ENCODE measurements at places on chromosomes 12 and 14.

- DNase-seq = no peak
These were observed 91.3 kb downstream of the DAD1 start for GRCh38 chr14:22497671-22498093.

- no peak for DNase-seq
These were observed 5.1 kb downstream of the INF2 start for GRCh38 chr14:104694475-104694950.

GRCh38 chr12:14751986-14752385 is 51.3 kb downstream of the WBP11 start:
- DNase-seq = no peak

GRCh38 chr14:50845166-50845565 is 14.2 kb upstream of the NIN start:
- no peak for DNase-seq

DNA sequence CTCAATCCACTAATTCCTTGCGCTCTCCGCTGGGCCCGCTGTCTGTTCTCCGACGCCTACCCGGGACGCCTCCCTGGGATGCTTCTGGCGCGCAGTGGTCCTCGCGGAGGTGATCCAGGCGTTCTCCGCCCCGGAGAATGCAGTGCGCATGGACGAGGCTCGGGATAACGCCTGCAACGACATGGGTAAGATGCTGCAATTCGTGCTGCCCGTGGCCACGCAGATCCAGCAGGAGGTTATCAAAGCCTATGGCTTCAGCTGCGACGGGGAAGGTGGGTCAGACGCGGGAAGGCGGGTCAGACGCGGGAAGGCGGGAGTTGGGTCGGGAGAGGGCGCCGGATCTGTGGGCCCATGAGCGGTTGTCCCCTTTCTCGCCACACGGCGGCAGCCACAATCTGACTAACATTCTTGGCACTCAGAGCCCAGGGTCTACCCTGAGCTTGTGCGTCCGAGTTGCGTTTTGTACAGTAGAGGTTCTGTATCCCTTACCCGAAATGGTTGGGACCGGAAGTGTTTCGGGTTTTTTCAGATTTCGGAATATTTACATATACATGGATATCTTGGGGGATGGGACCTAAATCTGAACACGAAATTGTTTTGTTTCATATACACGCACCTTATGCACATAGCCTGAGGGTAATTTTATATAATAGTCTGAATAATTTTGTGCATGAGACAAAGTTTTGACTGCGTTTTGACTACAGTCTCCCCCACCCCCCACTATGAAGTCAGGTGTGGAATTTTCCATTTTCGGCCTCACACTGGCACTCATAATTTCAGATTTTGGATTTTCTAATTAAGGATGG is 762 bp downstream of the C12orf57 start:
- DNase-seq = peak; percentile 90

DNA sequence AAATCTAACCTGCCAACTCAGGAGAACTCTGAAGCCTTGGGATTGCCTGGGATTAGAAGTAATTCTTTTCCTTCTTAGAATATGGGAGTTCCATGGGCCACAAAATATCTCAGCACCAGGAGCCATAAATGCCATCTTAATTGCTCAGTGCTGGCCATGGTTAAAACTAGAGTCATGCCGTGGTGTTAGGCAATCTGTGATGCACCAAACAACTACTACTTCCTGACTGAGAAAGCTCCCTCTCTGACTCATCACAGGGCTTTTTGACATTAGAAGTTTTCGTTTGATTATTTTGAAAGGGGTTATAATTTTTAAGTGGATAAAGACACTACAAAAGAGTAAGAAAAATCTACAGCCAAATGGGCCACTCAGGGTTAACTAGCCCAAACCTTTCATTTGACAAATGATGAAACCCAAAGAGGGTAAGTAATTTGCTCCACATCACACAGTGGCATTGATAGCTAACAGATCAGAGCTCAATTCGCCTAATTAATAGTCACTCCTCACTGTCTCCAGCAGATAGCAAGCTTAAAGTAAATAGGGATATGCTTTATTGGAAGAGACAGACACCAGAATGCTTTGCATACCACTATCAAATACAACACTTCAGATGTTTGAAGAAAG is 377.3 kb downstream of the EMP1 start:
- no peak for DNase-seq

DNA sequence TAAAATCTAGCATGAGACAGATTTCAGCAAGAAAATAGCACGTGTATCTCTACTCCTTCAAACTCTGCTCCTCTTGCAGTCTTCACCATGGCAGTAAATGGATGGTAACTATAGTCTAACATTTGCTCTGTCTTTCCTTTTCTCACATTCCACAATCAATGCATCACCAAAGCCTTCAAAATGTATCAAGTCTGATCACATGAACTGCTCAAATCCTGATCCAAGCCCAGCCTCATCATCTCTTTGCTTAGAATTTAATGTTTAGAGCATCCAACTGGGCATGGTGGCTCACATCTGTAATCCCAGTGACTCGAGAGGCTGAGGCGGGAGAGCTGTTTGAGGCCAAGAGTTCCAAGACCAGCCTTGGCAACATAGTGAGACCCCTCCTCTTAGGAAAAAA is 45.9 kb downstream of the CDK17 start:
- DNase-seq = no peak

- DNase-seq = no peak
These were observed 75.6 kb downstream of the PPM1H start for GRCh38 chr12:62859321-62859737.

DNA sequence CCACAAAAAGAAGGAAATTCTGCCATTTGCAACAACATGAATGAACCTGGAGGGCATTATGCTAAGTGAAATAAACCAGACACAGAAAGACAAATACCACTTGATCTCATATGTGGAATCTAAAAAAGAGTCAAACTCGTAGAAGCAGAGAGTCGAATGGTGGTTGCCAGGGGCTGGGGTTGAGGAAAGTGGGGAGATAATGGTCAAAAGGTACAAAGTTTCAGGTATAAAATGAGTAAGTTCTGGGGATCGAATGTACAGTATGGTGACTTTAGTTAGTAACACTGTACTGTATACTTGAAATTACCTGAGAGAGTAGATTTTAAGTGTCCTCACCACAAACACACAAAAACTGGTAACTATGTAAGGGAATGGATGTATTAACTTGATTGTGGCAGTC is 129.4 kb downstream of the PPM1H start:
- no peak for DNase-seq

DNA sequence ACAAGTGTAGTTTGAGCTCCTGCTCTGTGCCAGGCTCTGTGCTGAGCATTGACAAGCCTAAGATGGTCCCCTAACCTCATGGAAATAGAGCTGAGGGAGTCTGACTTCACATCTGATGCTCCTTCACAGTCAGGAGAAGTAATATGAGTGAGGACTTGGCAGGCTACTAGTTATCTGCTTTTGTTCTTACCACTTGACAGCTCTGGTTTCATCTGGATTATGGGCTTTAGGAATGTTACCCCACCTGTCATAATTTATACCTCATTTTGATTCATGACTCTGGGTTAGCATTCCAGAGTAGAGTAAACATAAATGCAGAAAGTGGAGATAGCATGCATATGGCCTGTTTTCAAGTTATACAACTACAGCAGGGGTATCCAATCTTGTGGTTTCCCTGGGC is 40.5 kb downstream of the ATP6V1D start:
- DNase-seq = no peak

DNA sequence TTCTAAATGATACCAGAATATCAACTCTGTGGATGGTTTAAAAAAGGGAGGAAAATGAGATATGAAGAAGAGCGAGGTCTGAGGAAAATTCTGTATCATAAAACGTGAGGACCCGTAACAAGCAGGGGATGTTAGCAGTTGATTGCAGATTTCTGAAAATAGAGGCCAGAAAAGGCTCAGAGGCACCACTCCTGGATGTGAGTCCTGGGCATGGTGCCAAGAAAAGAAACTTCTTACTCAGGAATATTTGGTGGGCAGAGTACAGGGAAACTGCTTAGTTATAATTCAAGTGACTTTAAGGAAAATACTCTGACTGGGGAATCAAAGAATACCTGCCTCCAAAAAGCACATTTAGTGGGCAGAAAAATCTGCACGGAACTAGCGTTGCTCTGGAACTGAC is 85.5 kb downstream of the PRICKLE1 start:
- DNase-seq = no peak

GRCh38 chr12:31687101-31687527 is 27.6 kb downstream of the ETFBKMT start:
- DNase-seq = no peak

- DNase-seq = no peak
These were observed 201.6 kb downstream of the RAD51B start for GRCh38 chr14:68020999-68021663.

DNA sequence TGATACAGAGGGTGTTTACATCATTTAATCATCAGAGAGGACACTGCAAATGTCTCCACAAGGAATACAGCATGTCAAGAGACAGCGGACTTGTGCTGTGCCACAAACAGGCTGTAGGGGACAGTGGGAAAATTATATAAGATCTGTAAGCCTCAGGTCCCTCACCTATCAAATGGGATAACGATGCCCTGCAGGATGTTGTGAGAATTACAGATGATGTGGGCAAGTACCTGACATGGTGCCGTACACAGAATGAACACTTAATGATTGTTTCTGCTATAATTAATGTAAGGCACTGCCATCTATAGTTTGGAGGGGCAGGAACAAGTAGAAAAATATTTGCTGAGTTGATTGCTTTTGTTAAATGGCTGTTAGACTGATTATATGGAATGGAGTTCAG is 81.9 kb upstream of the GTF2A1 start:
- no peak for DNase-seq

GRCh38 chr12:116916714-116917114 is 6.0 kb downstream of the FBXW8 start:
- DNase-seq = no peak

DNA sequence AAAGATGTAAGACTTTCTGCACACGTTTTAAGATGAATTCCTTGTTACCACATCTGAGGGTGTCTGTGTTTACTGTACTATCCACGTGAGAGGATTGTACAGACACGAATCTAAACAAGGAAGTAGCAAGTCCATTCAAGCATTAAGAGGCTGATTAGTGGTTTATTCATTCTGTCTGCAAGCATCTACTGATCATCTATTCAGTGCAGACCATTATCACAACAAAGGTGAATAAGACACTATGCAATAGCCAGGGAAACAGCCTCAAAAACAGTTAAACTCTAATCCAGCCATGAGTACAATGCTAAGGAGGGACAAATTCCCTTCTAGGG is 111.6 kb upstream of the PZP start:
- no peak for DNase-seq

DNA sequence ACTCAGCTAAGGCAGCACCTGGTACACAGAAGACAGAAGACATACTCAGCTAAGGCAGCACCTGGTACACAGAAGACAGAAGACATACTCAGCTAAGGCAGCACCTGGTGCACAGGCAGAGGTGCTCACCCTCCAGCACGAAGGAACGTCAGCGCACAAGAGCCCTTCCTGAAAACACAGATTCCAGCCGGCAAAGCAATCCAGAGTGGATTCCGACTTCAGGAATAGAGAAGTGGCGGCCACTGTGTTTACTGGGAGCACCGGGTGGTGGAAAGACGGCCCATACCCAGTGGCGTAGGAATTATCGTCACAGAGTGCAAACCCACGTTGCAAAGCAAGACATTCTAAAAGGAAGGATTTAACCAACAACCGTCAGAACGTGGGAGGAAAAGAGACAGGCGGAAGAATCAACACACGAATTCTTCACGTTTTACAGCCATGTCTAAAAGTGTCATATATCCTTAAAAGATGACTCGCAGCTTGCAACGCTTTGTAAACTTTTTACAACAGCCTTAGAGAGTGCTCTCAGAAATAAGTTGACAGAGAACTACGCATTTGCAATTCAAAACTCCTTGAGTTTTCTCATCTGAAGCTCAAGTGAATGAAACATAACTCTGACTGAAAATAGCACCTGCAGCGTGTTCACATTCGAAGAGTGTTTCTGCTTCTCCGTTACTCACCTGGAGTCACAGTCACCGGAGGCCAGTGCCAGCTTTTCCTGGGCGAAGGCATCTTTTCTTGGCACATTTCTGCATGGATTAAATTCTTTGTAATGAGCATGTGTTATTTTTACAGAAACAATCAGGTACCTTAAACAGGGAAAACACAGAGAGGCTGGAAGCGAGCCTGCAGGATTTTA is 55.8 kb upstream of the GALNT9 start:
- no peak for DNase-seq

GRCh38 chr12:131134523-131135310 is 181.0 kb downstream of the ADGRD1 start:
- no peak for DNase-seq

GRCh38 chr14:100155756-100156616 is 3.5 kb downstream of the DEGS2 start:
- DNase-seq = peak; percentile 94

DNA sequence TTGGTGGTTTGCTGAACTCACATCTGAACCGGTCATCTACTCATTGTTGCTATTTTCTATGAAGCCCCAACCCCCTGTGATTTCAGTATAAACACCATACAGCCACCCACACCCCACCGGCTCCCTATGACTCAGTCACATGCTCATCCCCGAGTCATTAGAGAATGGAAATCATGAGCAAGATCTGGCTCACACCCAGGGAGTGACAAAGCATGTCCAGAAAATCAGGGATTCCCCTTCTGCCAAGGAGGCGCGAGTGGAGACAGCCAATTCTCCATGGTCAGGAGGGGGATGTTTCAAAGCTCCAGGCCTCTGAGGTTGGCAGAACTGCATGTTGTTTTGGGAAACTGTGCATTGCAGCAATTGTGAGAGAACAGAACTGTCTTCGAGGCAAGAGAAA is 657.5 kb upstream of the TBX3 start:
- DNase-seq = no peak

DNA sequence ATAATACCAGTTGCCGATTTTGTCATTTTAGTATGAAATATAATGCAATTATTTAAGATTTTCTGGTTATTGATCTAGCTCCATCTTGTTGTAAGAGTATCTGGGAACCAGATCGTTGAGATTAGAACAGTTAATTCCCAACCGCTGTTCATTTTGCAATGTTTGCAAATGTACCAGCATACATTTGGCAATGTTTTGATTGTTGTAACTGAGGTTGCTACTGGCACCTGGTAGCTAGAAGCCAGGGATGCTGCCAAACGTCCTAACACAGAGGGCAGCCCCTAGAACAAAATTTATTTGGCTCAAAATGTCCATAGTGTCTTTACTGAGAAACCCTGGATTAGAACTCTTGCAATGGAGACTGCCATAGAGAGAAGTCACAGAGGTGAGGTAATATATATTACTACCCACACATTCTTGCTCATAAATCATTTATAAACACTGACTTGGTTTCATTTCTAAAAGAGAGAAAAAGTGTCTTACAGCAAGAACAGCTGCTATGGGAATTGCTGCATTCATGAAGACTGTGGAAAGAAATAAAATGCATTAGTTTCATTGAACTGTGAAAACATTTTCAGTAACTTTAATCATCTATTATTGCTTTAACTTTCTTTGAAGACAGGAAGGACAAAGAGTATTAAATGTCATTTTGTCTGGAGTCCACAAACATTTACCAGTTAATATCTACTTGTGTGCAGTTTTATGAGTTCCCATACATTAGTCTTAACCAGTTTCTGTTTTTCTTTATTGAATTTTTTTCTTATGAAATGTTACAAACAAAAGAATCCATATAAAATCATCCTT is 46.2 kb downstream of the ABCC9 start:
- no peak for DNase-seq

GRCh38 chr12:95607642-95608041 is 56.4 kb upstream of the USP44 start:
- DNase-seq = no peak

- no peak for DNase-seq
These were observed 49.8 kb downstream of the SDR9C7 start for GRCh38 chr12:56884421-56884820.

Measured in LNCaP clone FGC (cell line).